ENCODE measurements at places on chromosomes 11 and 22. TPM values are rescaled to one million over a fixed set of nuclear protein-coding genes. Genes with fewer than 3 reads are reported as not detected.

Gene ESAM
- 9.1 TPM for total RNA-seq

Gene SMC1B
- 0.03 TPM for total RNA-seq

Gene TMEM86A
- total RNA-seq: 0.21 TPM

Gene ANKK1
- not detected for total RNA-seq

Gene MMP13
- total RNA-seq: not detected

Gene GSTT2
- not detected for total RNA-seq

Gene KCNE3
- total RNA-seq: not detected

Gene SEPTIN3
- 1.4 TPM for total RNA-seq

Gene FAM180B
- total RNA-seq: not detected

Gene TYR
- not detected for total RNA-seq

Gene P2RX6
- total RNA-seq: 0.70 TPM

Gene ATXN10
- 87.5 TPM for total RNA-seq

Gene CHCHD10
- 73.8 TPM for total RNA-seq

Gene PRSS23
- 498 TPM for total RNA-seq

Gene OR52I2
- total RNA-seq: not detected

Gene RASSF10
- 5.7 TPM for total RNA-seq

Gene DPAGT1
- total RNA-seq: 34.2 TPM

Gene KLHL35
- 1.8 TPM for total RNA-seq

Gene STX5
- 25.3 TPM for total RNA-seq

Gene CARNS1
- total RNA-seq: 0.29 TPM

Gene VSIG2
- not detected for total RNA-seq

Gene LARGE2
- total RNA-seq: 2.2 TPM

Gene FERMT3
- total RNA-seq: 1.5 TPM

Gene TRIM49
- not detected for total RNA-seq

Gene DEUP1
- not detected for total RNA-seq

Gene ZFP91
- total RNA-seq: 40.3 TPM

Gene GPR83
- 0.08 TPM for total RNA-seq

Gene WNT7B
- 87.1 TPM for total RNA-seq

Gene DDB1
- total RNA-seq: 167 TPM

Gene PIWIL4
- total RNA-seq: 0.07 TPM

Gene MMP1
- 0.84 TPM for total RNA-seq

Gene CENATAC
- total RNA-seq: 11.8 TPM

Gene MMP11
- total RNA-seq: 0.12 TPM

Gene FOLR1
- 0.13 TPM for total RNA-seq

Gene NELL1
- total RNA-seq: not detected

Gene ARHGAP8
- 1.3 TPM for total RNA-seq

Gene GLYATL1B
- not detected for total RNA-seq

Gene OR56A1
- not detected for total RNA-seq

Gene SOX6
- total RNA-seq: 0.01 TPM

Gene ANGPTL5
- 0.05 TPM for total RNA-seq

Gene OR5A1
- total RNA-seq: not detected

Gene BTBD18
- not detected for total RNA-seq

Gene OR51I1
- not detected for total RNA-seq

Gene MPPED2
- not detected for total RNA-seq

Gene KRTAP5-2
- not detected for total RNA-seq

Gene OR8K5
- total RNA-seq: not detected

Gene CRYBB3
- total RNA-seq: 0.22 TPM

Gene PHOX2A
- total RNA-seq: not detected

Gene CLNS1A
- 159 TPM for total RNA-seq

Gene OR10D3
- not detected for total RNA-seq

Gene FADD
- 67.8 TPM for total RNA-seq

Gene LAYN
- total RNA-seq: 6.5 TPM

Gene SMTNL1
- not detected for total RNA-seq

Gene PDGFB
- 4.2 TPM for total RNA-seq

Gene ANO1
- total RNA-seq: 1.3 TPM

Gene LIN7C
- total RNA-seq: 5.9 TPM
